Spinal cord (tissue), 10 donors: ENCODE measurements at places on chromosomes 7 and 10. TPM values are rescaled to one million over a fixed set of nuclear protein-coding genes. Genes with fewer than 3 reads are reported as not detected.

Gene ACSM6
- total RNA-seq, result not detected

Gene SPDYE8
- 0.06 TPM for total RNA-seq

Gene DKK1
- 3.5 TPM for total RNA-seq

Gene NPC1L1
- 0.06 TPM for total RNA-seq

Gene PIK3CG
- total RNA-seq, result 6.4 TPM

Gene FAM171A1
- total RNA-seq, result 28.7 TPM

Gene STAMBPL1
- 23.9 TPM for total RNA-seq

Gene ELN
- 203 TPM for total RNA-seq

Gene AKR1B15
- not detected for total RNA-seq

Gene ODAD2
- total RNA-seq, result 4.7 TPM

Gene KIF11
- 14.4 TPM for total RNA-seq

Gene ARMC3
- total RNA-seq, result 7.0 TPM

Gene SPDYE11
- total RNA-seq, result 0.10 TPM

Gene CRHR2
- total RNA-seq, result 0.89 TPM

Gene VAX1
- not detected for total RNA-seq

Gene FANK1
- total RNA-seq, result 3.7 TPM

Gene ZNF239
- total RNA-seq, result 12.0 TPM
